ENCODE measurements at places on chromosomes 1 and 21.

DNA sequence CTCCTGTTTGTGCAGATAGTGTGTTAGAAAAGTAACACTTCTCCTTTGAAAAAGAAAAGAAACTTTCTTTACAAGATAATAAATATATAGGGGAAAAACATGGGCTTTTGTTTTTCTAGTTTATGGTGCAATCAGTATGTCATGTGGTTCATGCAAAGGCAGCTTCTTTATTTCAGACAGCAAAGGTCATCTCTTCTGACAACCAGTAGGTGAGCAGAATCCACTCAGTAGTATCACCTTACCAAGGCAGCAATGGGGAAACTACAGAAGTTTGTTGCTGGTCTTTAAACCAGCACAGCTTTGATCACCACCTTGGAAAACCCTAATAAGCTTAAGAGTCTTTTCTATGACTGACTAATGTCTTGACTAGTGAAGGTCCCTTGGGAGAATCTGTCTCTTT, 13.0 kb upstream of the SAMSN1 start:
- no peak for DNase-seq

GRCh38 chr1:180652792-180653191, 21.0 kb downstream of the XPR1 start:
- no peak for DNase-seq

- DNase-seq, result no peak
Measured at GRCh38 chr1:216482620-216483019, 59.4 kb upstream of the USH2A start.

GRCh38 chr21:37367703-37368540, 1.3 kb downstream of the DYRK1A start:
- peak; percentile 27 for DNase-seq

DNA sequence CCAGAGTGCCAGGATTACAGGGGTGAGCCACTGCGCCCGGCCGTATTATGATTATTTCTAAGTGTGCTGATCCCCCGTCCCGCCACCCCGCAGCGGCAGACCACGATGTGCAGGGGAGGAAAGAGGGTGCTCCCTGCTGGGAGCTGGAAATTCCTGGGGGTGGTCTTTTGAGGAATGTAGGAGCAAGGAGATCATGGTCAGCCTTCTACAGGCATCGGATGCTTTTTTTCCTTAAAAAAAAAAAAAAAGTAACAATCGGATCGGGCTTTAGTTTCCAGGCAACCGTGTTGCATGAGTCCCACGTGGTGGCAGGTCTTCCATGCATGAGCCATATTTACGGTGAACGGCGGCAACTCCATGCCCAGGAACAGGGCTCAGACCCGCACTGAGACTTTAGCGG, 74.2 kb upstream of the COX20 start:
- DNase-seq, result no peak

GRCh38 chr1:80917826-80918225, 882.9 kb upstream of the ADGRL2 start:
- DNase-seq, result no peak
